ENCODE measurements at places on chromosomes 4 and X.

DNA sequence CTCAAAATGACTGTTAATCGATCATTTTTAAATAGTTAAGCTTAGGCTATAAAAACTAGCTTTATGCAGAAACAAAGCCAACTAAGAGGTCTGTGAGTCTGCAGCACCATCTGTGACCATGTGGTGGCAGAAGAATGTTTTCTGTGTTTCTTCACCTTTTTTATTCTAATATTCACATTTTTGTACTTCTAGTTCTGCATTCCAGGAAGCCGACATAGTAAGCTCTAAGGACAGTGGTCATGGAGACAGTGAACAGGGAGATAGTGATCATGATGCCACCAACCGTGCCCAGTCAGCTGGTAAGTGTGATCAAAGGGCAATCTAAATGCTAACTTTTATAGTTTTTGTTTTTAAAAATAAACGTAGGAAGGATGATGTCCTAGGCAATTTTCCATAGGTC is 5.6 kb downstream of the PCDH10 start:
- DNase-seq: no peak

- no peak for DNase-seq
Measured at GRCh38 chr4:124152132-124152531, 560.4 kb downstream of the ANKRD50 start.

- no peak for DNase-seq
Measured at GRCh38 chr4:178233906-178234305, 791.7 kb upstream of the AGA start.

DNA sequence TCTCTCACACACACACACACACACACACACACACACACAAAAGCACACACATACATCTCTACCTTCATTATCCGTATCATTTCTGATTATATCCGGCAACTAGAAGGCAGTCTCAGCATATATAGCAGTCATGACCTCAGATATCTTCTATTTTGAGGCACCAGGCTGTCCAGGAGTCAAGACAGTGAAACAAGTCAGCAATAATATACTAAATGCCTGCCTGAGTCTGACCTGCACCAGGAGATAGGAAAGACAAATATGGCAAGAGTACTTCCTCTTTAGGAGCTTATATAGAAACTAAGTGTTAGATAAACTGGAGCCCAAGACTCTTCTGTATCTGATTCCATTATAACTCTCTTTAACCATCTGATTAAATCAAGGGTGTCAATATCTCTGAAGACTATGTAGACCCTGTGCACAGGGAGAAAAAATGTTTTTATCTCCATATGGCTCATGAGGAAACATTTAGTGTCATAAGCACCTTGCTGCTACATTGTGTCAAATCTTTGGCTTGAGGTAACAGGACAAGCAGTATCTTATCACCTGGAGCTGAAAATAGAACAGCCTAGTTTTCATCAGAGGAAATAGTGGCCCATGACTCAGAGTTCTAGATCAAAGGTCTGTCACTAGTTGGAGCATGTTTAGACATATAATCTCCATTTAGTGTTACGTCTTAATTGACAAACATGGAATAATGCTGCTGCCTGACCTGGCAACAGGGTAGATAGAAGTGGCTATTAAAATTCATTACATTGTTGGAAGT is 27.0 kb upstream of the FAM47B start:
- DNase-seq: no peak

DNA sequence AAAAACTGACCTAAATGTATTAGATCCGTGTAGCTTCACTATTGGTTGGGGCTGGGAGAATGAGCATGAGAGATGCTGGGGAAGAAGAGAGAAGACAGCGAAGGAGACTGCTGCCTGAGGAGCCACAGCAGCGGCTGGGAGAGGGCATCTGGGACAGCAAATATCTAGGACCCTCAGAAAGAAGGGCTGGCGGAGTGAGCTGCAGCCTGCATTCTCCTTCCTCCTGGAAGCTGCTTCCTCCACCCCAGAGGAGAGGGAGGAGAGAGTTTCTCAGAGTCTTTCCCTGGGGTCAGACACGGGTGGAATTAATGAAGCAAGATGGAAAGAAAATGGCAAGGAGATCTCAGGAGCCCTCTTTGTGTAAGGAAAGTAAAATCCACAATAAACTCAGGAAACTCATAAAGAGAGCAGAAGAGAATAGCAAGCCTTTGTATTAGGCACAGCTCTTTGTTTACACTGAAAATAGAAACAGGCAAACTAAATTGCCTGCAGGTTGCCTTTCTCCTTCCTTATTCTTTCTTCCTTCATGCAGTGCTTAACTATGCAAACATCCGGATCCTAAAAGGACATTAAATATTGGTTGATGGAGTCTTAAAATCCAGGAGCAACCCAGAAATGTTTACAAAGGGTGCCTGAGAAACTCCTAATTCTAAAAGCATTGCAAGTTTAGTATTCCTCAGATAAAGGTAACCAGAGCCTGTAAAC is 130.3 kb upstream of the GALNT7 start:
- no peak for DNase-seq

- no peak for DNase-seq
Measured at GRCh38 chrX:19097553-19098283, 24.6 kb downstream of the ADGRG2 start.

GRCh38 chr4:5114950-5115349 is 63.7 kb downstream of the STK32B start:
- DNase-seq: no peak

DNA sequence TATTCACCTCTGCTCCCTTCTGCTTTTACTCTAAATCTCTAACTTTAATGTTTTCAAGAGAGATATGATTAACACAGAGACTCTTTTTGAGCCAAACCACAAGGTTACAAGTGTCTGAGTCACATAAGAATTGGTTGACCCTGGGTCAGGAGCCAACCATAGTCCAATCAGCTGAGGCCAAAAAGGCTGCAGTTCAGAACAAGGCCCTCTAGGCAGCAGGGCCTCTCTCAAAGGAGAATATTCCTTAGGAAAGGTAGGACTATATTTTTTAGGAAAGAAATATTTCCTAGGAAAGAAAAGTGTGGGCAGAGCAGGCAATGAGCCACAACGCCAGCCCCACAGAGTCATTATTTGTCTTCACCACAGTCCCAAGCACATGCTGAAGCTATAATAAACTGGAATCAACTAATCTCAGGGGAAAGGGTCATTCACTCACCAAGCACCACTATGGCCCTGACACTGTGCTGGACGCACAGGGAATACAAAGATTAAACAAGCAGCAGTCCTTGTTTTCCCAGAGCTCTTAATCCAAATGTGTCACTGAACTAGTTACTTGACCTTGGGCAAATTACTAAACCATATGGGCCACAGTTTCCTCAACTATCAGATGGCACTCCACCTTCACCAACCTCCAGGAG is 2.2 kb downstream of the ATP8A1 start:
- DNase-seq: no peak

DNA sequence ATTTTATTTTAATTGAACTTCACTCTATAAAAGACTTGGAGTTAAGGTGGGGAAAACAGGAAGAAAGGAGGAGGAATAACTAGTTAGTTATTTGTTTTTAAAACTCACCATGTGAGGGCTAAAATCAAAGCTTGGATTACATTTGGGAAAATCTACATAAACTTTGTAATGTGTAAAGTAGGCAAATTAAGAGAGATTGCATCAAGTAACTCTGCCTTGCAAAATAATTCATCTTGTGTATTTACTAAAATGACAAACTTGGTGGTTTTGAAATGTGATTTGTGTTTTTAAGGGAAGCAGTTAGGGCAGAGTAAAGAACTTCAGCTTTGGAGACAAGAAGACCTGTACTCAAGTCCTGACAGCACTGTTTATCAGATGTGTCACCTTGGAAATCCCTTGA is 43.3 kb upstream of the RASSF6 start:
- no peak for DNase-seq

DNA sequence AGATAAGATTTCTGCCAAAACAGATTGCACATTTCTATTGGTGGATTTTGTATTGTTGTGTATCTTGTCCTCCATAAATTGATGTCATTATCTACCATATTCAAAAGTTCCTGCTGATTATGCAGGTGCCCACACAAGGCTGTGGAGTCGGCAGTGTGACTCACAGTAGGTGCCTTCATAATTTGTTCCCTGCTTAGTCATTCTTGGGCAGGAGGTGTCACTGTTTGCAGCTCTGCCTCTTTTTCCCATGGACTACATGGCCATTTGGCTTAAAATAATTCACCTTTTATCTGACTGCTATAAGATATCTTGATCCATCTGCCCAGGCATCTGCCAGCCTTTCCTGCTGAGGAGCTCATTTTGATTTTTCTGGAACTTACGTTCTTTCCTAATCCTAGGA is 33.6 kb upstream of the ENPEP start:
- no peak for DNase-seq

GRCh38 chrX:131671735-131672134 is 127.9 kb downstream of the OR13H1 start:
- no peak for DNase-seq

DNA sequence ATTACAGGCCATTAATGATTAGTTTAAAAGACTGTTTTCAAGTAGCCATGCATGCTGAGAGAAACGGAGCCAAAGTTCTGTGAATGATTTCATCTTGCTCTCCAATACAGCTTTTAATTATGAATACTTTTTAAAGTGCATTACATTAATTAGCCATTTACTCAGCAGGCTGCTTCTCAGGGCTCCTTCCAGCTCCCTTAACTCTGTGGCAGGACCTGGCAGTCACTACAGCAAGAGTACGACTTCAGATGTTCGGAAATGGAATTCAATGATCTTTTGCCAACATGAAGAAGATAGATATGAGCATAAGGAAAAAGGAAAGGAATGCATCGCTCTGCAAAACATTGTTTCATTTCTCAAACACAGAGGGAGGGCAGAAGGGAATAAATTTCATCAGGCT is 987.2 kb downstream of the PDHA2 start:
- DNase-seq: no peak

GRCh38 chrX:13803116-13803515 is 13.8 kb downstream of the GPM6B start:
- no peak for DNase-seq

GRCh38 chr4:26030780-26031179 is 116.8 kb downstream of the SMIM20 start:
- DNase-seq: no peak

DNA sequence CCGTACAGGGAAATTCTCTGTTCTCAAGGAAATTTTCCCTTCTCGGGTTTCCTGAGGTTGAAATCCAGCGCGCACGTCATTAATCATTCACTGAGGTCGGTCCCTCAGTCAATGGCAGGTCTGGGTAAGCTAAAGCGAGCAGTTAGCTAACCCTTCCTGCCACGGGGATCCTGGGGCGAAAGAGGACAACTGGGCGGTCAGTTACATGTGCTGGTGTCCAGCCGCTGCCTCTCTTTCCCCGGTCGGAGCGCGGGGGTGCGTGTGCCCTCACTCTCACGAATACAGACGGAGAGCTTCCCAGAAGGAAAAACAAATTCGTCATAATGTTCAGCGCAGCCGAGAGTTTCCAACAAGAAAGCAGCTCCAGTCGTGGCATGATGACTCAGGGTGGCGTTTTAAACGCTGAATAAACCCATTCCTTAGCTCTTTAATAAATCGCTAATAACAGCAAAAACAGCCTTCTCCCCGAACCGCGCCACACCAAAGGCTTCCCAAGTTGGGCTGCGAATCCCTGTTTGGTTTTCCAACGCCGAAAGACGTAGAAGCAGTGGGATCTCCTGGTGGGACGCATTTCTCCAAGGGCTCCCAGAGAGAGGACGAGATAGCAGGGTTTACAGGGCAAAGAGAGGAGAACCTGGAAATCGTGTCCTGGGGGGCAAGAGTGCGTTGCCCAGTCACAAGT is 752 bp upstream of the FGF5 start:
- no peak for DNase-seq

GRCh38 chr4:1082215-1083182 is 30.9 kb downstream of the RNF212 start:
- peak; percentile 92 for DNase-seq

- DNase-seq: no peak
Measured at GRCh38 chr4:85722401-85722800, 247.5 kb downstream of the ARHGAP24 start.

GRCh38 chr4:19693936-19694570 is 557.7 kb upstream of the SLIT2 start:
- no peak for DNase-seq

- DNase-seq: no peak
Measured at GRCh38 chr4:55979562-55979961, 30.8 kb downstream of the CEP135 start.

- DNase-seq: no peak
Measured at GRCh38 chrX:151713849-151714248, 2.0 kb upstream of the FATE1 start.
